Right renal pelvis (tissue), 4 donors: ENCODE measurements at places on chromosomes 7 and 10. TPM values are rescaled to one million over a fixed set of nuclear protein-coding genes. Genes with fewer than 3 reads are reported as not detected.

The PRKRIP1 gene
- polyA plus RNA-seq: 34.3 TPM

GRCh38 chr10:111986079-111986478 lies 197.5 kb downstream of the GPAM start:
- DNase-seq: no peak

The IFIT3 gene
- 12.5 TPM for polyA plus RNA-seq

DNA sequence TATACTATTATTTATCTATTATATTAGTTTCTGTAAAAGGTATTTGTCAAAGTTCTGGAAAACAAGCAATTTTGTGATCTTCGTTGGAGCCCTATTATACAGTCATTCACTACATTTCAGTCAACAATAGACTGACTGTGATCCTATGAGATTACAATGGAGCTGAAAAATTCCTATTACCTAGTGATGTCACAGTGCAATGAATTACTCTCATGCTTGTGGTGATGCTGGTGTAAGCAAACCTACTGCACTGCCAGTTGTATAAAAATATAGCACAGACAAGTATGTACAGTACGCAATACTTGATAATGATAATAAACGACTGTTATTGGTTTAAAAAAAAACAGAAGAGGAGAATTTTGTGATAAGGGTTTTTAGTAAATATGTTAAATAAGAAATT lies 21.4 kb downstream of the OR6V1 start:
- no peak for DNase-seq

The CDC14C gene
- not detected for polyA plus RNA-seq

DNA sequence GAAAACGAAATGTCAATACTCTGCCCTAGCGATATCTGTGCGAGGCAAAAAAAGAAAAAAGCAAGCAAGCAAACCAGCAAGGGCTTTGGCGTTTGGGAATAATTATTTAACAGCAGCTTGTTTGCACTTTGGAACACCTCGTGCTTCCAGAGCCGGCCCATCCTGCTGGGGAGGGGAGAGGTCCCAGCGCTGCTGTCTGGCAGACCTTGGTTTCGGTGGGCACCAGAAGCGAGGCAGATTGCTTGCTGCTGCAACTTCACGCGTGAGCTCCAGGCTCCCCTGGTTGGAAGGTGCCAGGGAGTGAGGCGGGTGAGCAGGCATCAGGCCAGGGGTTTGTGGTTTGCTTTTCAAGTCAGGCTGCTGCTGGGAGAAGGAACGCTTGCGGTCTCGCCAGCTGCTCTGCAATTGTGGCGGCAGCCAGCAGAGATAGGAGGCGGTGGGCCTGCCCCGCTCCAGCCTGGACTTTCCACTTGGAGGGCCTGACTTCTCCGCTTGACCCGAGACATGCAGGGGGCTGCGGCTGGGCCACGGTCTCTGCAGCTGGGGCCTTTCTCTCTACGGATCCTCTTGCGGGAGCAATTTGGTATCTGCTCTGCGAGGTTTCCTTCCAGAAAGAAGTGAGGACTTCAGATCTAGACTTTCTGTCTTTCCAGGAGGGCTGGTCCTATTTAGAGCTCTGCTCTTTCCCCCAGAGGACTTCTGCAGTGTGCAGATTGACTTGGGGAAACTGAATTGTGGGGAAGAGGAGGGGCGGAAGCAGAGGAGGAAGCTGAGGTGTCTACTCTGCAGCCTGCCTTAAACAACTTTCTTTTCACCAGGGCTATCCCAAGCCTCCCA lies 131.4 kb downstream of the PRPF18 start:
- no peak for DNase-seq

DNA sequence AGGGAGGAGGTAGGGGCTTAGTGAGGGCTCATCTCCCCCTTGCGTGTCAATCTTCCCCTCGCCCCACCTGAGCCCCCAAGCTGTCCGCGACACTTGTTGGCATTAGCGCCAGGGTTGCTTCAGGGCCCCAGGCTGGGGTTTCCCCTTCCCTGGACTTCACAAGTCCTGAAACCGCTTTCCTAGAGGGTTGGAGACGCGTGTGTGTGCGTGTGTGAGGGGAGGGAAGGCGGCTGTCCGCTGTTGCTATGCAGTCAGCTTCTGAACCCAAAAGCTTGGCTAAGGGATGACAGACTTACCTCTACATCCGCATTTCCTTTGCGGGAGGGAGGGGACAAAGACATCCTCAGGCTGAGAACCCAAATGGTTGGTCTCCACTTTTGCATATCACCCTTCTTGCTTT lies 803 bp downstream of the GOLGA7B start:
- DNase-seq: no peak

The LLCFC1 gene
- not detected for polyA plus RNA-seq

DNA sequence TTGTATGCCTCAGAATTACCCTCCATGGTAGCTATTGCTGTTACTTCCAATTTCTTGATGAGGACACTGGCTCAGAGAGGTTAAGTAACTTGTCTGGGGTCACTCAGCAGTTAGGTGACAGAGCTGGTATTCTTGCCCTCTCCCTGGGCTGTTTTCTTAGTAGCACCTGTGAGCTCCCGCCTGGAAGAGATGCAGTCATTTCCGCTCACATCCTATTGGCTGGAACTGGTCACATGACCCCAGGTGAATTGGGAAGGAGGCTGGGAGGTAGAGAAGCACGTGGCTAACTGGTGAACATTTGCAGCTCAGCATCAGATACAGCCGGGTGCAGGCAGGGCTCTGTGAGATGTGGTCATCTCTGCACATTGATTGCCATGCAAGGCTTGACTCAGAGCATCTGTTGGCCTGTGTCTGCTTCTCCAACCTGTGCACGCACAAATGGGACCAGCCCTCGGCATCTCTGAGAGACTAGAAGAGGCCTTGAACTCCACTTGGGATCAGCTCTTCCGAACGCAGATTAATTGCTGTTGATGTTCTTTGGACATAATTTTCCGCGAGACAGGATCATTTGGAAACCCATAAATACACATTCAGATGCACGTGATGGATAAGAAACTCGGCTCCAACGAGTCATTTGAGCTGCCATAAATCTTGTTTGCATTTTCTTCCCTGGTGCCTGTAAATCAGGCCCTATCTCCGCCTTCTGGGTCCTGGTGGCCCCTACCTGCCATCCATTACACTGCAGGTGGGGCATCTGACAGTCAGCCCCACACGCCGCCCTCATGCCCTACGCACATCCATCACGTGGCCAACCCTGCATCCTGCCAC lies 42.8 kb downstream of the MYL10 start:
- no peak for DNase-seq

DNA sequence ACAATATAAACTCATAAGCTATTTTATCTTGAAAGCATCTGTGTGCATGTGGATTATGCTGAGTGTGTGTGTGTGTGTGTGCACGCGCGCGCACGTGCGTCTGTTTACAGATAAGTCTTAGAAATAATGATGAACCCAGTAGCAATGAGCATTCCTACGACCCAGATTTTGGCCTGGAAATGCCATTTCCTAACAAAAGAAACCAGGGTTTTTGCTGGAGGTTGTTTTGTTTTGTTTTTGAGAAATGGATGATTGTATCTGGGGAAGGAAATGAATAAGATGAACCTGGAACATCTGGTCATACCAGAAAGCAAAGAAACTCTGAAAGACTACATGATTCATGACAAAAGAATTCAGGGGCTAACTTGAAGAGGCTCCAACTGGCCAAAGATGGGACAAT lies 22.1 kb upstream of the LMOD2 start:
- no peak for DNase-seq

- DNase-seq: no peak
Measured at GRCh38 chr7:134699021-134699818, 52.6 kb downstream of the BPGM start.

- no peak for DNase-seq
Measured at GRCh38 chr10:98285416-98285815, 17.4 kb upstream of the LOXL4 start.

The MKX gene
- 0.32 TPM for polyA plus RNA-seq

DNA sequence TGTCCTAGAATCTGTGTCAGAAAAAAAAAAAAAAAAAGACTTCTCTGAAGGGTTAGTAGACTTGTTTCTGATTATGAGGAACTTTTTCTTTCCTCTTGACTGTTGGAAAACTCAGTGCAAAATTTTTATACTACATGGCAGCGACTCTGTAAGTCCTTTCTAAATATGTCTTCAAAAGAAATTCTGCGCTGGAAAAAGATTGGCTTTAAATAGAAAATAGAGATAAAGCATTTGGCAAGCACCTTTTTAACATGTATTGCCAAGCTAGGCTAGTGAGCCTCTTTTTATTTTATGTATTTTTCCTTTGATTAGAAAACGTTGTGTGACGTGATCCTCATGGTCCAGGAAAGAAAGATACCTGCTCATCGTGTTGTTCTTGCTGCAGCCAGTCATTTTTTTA lies 17.9 kb downstream of the KLHL7 start:
- DNase-seq: no peak

The SUN3 gene
- polyA plus RNA-seq: 0.29 TPM

GRCh38 chr7:71220210-71220695 lies 88.3 kb downstream of the GALNT17 start:
- DNase-seq: no peak

The BTRC gene
- 28.1 TPM for polyA plus RNA-seq

DNA sequence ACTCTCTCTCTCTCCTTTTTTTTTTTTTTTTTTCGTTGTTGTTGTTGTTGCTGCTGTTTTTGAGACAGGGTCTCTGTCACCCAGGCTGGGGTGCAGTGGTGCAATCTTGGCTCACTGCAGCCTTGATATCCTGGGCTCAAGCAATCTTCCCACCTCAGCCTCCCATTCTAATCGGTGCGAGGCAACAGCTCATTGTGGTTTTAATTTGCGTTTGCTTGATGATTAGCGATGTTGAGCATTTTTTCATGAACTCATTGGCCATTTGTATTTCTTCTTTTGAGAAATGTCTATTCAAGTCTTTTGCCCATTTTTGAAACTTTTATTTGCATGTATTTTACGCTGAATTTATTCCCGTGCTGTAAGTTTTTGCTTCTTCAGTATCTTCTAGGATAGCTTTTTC lies 13.3 kb upstream of the ZC3HAV1L start:
- DNase-seq: no peak

DNA sequence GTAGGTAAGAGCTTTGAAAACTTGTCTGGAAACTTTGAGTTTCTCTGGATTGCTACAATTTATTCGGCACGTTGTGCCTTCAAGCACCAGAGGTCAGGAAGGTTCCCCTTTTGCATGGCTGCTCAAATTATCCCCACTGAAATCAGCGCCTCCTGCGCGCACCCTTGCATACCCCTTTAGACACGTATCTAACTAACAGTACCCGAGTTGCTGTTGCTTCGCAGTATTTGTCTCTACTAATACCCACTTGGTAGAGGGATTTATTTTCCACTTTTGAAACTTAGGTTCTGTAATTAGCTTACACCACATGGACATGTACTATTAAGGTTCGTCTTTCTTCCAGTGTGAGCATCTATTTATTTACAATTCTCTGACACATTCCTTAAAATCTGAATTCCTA lies 1.6 kb downstream of the MEOX2 start:
- no peak for DNase-seq

The EVX1 gene
- not detected for polyA plus RNA-seq

- no peak for DNase-seq
Measured at GRCh38 chr7:108486291-108486966, 30.2 kb upstream of the NRCAM start.

- DNase-seq: no peak
Measured at GRCh38 chr7:32070406-32071360, at the start of gene PDE1C. Gene PDE1C (minus strand): TSS chr7:32070407.

GRCh38 chr7:24504836-24505235 lies 68.4 kb upstream of the PALS2 start:
- no peak for DNase-seq

The SORBS1 gene
- 29.7 TPM for polyA plus RNA-seq

GRCh38 chr7:116236020-116236630 lies 25.8 kb downstream of the TES start:
- DNase-seq: no peak

- DNase-seq: no peak
Measured at GRCh38 chr7:93160410-93160809, 12.2 kb upstream of the SAMD9L start.

DNA sequence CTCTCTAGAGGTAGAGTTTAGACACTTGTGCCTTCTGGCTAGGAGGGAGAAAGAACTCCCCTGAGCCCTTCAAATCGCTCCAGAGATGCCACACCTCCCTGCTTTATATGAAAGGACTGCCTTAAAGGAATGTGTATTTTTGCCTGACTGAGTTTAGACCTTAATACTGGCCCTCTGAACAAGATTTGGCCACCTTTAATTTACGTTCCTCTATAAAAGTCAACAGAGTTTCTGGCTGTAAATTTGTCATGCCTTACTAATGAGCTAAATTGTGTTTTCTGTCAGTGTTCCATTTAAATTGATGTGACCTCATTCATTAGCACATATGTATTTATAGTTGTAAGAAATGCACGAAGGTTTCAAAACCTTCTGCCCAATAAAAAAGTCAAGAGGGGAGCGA lies 48.0 kb downstream of the SEMA3C start:
- no peak for DNase-seq
